Activated CD8-positive, alpha-beta memory T cell treated with anti-CD3 and anti-CD28 coated beads, Interleukin-2, amount 50 U/mL, for 48 hours (primary cell): ENCODE measurements at places on chromosomes 2 and 18.

DNA sequence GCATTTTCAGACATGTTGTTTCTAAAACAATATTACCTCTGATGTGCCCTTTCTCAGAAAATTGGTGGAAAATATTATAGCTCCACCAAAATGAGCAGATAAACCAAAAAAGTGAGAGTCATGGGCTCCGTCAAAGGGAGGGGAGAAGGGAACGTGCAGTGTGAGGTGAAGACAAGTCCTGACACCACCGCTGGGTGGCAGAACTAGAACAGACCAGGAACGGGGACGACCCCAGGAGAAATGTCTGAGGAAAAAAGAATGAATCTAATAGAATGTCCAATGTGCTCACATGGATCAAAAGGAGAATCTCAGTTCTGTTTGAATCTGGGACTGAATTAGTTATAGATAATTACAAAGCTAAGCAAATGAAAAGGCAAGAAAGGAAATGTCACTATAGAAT lies 22.6 kb upstream of the BCL2 start:
- DNase-seq: no peak

- DNase-seq: no peak
Observed at GRCh38 chr18:12017081-12017480, 35.8 kb downstream of the IMPA2 start.

GRCh38 chr2:152560166-152560565 lies 157.1 kb downstream of the PRPF40A start:
- no peak for DNase-seq

GRCh38 chr2:126799301-126799700 lies 99.4 kb upstream of the TEX51 start:
- no peak for DNase-seq

- DNase-seq: no peak
Observed at GRCh38 chr2:117700471-117700870, 114.0 kb upstream of the DDX18 start.

GRCh38 chr2:161207941-161208340 lies 47.7 kb downstream of the TANK start:
- no peak for DNase-seq

GRCh38 chr18:78376046-78376445 lies 603.6 kb upstream of the SALL3 start:
- DNase-seq: no peak

- no peak for DNase-seq
Observed at GRCh38 chr2:68253219-68254068, 1.1 kb upstream of the PPP3R1 start.

DNA sequence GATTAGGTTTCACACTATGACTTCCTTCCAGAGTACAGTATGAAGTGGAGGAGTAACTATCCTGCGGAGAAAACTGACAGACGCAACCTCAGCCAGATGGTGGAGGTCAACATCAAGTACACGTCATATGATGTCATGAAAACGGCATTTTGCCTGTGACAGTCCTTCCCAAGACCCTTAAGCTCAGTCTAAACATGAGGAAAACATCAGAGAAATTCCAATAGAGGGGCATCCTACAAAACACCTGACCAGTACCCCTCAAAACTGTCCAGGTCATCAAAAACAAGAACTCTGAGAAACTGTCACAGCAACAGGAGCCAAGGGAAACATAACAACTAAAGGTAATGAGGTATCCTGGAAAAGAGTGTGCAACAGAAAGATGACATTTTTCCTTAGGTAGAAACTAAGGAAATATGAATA lies 1.7 kb downstream of the RNU4ATAC start:
- no peak for DNase-seq
